Mesothelial cell of epicardium (in vitro differentiated cells): ENCODE measurements at places on chromosomes 6 and 20.

DNA sequence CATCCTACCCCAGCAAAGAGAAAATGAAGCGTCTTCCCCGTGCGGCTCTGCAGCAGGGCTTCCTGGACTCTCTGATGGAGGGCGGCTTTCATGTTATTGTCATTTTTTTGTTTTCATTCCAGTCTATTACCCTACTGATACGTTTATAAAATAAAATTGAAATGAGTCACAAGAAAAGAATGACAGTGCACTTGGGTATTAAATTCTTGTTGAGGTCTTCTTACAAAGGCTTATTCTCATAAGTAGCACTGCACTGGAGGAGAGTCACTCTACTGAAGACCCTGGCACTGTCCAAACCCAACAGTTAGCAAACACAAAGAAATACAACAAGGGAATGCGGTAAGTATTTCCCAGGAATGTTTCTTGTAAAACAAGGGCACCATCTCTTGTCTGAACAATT is 379.3 kb downstream of the MAFB start:
- no peak overlapping the region for H3K4me3 ChIP-seq
- H3K27ac ChIP-seq = no peak overlapping the region
- no peak for DNase-seq
- peaks cover 3% of the 10 kb centered on the region for H3K27me3 ChIP-seq
- peaks cover 10% of the 10 kb centered on the region for H3K4me1 ChIP-seq
- no peaks in the 10 kb centered on the region for H3K36me3 ChIP-seq

GRCh38 chr6:64252256-64252655 is 616.7 kb downstream of the PHF3 start:
- no peaks in the 10 kb centered on the region for H3K36me3 ChIP-seq
- no peak overlapping the region for H3K4me3 ChIP-seq
- H3K4me1 ChIP-seq = peaks cover 12% of the 10 kb centered on the region
- no peak for DNase-seq
- H3K27ac ChIP-seq = no peak overlapping the region

DNA sequence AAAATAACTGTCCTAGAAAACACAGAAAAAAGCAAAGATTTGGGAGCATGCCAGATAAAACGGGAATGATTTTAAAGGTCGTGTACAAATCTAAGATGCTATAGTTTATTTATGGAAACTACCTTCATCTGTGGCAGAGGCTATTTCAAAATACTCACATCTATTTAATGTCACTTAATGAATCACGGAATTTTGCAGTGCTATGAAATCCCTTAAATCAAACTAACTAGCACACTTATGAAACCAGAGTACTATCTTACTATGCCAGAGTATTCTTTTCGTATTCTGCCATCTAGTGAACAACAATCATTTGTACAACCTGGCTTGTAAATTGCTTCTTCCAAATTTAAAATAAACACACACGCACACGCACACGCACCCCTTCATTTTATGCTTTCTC is 77.9 kb upstream of the BMP5 start:
- peak overlapping the region; percentile 0 for H3K4me3 ChIP-seq
- DNase-seq = no peak
- no peaks in the 10 kb centered on the region for H3K36me3 ChIP-seq
- no peak overlapping the region for H3K27ac ChIP-seq

- H3K4me1 ChIP-seq = peaks cover 7% of the 10 kb centered on the region
- DNase-seq = no peak
- no peak overlapping the region for H3K27ac ChIP-seq
- peaks cover 5% of the 10 kb centered on the region for H3K36me3 ChIP-seq
- peaks cover 4% of the 10 kb centered on the region for H3K27me3 ChIP-seq
- H3K4me3 ChIP-seq = no peak overlapping the region
Observed at GRCh38 chr6:170433163-170434116, 119.7 kb downstream of the PSMB1 start.

- peak overlapping the region; percentile 85 for H3K27ac ChIP-seq
- no peak for DNase-seq
- H3K36me3 ChIP-seq = peaks cover 26% of the 10 kb centered on the region
- peaks cover 34% of the 10 kb centered on the region for H3K4me1 ChIP-seq
Observed at GRCh38 chr6:44430326-44430725, 42.8 kb downstream of the CDC5L start.

DNA sequence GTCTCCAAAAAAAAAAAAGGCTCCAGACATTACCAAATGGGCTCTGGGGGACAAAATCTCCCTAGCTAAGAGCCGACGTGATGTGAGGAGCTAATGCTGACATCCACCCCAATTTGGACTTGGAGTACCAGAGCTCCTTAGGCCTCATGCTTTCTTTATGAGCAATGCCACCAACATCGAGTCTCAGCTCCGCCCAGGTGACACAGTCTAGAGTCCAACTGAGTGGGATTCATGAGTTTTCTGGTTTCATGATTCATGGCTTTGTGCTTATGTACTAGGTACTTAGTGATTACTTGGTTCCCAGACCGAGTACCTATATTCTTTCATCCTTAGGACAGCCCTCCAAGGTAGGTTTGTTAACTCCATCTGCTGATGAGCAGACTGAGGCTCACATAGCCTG is 4.4 kb downstream of the ANKRD60 start:
- no peak overlapping the region for H3K27ac ChIP-seq
- DNase-seq = no peak
- peaks cover 2% of the 10 kb centered on the region for H3K36me3 ChIP-seq
- H3K27me3 ChIP-seq = peaks cover 97% of the 10 kb centered on the region

GRCh38 chr6:80234908-80235307 is 128.4 kb downstream of the BCKDHB start:
- peaks cover 12% of the 10 kb centered on the region for H3K36me3 ChIP-seq
- no peak overlapping the region for H3K4me3 ChIP-seq
- H3K4me1 ChIP-seq = peaks cover 10% of the 10 kb centered on the region
